GOT3 (cell line): ENCODE measurements at places on chromosomes 4 and X.

DNA sequence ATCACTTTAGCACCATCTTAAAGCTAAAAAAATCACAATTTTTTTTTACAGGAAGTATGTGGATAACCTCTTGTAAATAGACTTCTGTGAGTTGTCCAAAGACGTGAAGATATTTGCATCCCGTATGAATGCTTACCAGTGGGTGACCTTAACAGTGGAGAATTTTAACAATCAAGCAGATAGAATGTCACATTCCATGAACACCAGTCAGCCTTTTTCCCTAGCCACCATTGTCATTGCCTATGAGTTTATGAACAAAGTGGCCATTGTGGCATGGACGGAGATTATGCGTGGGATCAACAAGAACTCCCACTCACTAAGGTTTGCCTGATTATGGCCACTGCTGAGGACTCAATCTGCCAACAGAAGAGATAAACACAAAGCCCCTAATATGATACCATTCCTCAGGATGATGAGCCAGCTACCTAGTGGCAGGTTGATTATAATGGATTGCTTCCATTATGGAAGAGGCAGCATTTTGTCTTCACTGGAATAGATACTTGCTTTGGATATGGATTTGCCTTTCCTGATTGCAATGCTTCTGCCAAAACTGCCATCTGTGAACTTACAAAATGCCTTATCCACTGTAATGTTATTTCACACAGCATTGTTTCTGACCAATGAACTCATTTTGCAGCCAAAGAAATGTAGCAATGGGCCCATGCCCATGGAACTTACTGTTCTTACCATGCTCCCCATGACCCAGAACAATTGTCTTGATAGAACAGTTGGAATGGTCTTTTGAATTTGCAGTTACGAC, 830.9 kb upstream of the NDST4 start:
- no peak for DNase-seq

DNA sequence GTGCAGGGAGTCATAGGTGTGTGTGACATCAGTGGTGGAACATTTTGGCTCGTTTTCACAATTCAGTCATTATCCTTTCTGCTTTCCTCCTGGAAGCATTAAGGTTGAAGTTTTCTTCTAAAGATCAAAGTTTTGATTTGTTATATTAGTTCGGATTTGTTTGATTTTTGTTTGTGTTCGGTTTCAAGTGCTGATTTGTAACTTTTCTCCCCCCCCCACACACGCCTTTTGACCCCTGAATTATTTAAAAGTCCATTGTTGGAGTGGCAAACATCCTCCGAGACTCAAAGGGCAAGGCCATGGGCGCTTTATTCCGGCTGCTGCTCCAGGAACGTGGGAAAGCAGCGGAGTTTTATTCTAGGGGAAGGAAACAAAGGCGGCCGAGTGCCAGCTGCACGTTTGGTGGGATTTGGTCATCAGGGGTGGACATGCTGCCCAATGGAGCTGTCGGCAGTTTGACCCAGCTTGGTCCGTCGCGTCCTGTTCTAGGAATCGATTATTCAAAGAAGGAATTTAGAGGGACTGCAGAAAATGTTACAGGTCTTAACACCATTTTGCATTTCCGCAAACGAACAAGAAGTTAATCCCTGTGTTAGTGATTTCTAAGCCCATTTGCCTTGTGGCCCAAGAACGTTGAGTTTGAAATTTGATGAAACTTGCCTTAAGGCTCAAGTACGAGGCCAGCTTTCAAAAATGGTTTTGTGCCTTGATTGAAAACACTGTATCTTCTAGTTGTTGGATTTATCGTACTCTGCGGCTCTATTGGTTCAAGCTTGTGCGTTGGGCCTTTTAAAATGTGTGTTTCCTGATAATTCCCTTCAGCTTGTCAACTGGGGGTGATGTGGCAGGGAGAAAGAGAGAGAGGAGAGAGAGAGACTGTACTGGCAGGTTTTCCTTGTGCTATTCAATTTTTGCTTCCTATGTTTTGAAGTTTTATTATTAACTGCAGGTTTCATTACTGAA, 565 bp upstream of the ZNF41 start:
- DNase-seq, result no peak

DNA sequence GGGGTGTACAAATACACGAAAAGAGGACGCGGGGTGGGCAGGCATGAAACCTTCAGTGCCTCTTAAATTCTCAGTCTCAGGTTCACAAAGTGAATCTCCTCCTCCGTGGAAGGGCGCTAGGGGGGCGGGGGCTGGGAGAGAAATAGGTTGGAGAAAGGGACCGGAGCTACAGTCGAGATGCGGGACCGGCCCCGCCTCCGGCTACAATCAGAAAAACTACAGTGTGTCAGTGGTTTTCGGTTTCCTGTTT, 3.4 kb downstream of the MAML3 start:
- no peak for DNase-seq

- no peak for DNase-seq
These were observed 531.8 kb upstream of the GALNTL6 start for GRCh38 chr4:171281359-171281758.

- no peak for DNase-seq
These were observed 663.4 kb downstream of the RAPGEF2 start for GRCh38 chr4:159766241-159766640.

- no peak for DNase-seq
These were observed 150.6 kb downstream of the CDS1 start for GRCh38 chr4:84733343-84734033.

GRCh38 chr4:152605031-152605430, 69.1 kb upstream of the FBXW7 start:
- DNase-seq, result no peak

DNA sequence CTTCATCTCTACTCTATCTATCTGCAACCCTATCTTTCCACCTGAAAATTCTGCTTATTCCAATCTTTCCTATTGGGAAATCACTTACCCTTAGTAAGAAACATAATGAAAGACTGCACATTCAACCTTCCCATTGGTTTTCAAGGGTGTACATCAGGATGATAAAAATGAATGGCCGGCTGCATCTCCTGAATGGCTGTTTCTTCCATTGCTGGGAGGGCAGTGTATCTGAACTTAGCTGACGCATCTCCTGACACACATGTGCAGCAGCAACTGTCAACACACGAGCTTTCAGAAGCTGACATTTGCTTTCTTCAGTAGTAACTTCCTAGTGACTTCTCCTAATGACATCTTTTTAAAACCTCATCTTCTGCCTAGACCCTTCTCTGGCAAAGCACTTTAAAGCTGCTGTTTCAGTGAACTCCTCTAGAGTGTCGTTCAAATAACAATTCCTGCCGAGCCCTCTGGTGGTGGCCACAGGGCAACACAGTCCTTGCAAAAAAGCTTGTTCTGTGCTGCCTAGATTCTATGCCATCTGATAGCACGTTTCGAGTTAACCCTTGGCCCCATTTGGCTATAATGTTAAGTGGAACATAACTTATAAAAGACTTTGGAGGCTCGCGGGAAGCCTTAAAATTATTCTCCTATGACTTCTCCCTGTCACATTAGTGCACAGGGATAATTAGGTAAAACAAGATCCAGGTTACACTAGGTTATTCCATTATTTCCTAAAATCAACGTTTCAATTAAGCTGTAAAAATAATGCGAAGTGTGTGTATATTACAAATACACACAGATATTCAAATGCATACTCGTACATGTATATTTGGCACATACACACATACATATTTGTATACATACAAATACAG, 2340.7 kb downstream of the PCDH7 start:
- no peak for DNase-seq

DNA sequence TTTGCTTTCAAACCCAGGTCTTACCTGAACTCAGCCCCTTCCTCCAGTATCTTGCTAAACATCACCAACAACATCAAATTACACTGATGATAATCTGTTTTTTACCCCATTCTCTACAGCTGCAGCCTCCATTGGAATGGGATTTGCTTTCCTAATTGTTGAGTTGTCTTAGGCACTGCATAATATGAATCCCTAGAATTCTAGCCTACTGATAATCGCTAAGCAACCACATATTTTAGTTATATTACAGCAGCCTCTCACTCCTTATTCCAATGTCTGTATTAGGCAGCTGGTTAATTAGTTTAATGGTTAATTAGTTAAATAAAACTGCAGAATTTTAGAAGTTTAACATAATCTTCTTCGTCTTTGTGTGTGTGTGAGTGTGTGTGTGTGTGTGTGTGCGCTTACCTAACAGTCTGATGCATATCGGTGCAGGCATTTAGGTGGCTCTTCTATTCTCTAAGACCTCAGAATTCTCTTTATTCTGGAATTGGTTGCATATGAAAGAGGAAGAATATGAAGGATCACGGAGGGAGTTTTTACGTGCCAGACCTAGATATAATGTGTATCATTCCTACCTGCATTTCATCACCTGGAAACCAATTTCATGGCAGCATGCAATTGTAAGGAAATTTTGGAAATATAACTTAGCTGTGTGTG, 5.3 kb upstream of the COMMD8 start:
- DNase-seq, result no peak

DNA sequence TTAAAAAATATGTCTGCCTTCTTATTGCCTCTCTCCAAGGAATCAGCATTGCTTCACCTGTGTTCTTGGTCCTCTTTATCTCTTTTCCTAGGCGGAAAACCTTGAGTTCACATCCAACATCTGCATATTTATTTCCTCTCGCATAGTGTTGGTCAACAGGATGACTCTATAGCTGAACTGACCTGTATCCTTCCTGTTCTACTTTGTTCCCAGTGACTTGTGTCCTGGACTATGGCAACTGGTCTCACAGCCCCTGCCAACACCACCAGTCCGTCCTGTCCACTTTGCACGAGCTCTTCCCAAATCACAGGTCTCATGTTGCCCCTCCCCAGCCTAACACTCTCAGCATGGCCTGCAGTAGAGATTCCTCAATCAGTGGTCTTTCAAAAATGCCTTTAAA, 2.0 kb downstream of the DIPK2B start:
- DNase-seq, result no peak

DNA sequence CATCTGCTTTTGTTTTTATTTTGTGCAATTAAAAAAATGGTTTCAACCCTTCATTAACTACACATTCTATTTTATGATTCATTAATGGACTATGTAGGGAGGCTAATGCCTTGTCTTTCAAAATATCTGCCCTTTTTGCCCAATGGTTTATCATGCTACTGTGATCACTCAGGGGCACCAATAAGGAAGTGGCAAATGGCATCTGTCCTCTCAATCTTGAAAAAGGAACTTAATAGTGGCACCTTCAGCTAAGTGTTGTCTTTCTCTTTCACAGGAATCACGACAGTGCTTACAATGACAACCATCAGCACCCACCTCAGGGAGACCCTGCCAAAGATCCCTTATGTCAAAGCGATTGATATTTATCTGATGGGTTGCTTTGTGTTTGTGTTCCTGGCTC, 57.1 kb downstream of the COMMD8 start:
- DNase-seq, result no peak

DNA sequence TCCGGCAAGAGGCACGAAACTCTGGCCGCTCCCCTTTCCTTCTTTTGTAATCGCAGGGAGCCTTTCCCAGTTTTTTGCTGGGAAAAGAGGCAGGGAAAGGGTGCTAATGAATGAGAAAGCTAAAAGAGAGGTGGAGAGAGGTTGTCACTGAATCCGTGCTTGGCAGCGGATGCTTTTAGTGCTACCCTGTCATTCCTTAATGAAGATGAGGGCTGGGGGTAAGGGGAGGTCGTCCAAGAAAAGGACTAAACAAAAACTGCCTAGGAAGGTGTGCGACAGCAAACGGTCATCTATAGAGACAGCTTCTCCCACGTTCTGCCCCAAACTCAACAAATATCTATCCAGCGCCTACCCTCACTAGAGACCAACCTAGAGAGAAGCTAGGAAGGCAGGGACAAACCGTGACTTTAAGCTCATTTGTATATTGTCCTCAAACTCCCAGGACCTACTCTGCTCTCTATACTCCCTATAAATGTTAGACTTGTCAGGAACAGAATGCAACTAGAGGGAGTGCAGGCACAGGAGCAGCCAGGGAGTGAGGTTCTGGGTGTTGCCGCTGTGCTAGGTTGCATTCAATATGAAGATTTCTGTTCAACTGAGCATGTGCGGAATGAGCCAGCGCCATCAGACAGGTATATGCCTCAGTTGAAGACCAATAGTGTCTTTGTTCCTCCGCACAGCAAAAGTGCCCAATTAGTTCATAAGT, 777 bp upstream of the CASK start:
- no peak for DNase-seq

DNA sequence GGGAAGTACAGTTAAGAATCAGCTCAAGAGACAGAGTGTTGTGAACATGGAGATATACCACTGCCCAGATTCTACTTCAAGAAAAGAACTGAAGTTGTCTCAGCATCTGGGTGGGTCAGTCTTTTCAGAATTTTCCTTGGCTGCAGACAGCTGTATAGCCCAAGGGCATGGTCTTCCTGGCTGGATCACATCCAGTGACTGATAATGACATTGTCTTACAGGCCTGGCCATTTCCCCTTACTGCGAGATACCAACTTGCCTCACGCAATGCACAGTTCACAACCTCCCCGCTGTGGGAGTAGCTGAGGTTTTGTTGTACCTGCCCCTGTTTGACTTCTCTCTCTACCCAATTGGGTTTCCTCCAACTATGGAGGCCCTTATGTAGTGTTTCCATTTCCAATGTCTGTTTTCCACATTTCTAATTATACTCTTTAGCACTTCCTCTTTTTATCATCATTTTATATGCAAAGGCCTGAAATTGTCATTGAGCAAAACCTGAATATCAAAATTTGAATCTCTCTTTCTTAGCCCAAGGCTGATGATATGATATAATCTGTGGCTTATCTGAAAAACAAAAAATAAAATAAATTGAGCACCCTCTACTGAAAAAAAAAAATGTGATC, 209.1 kb downstream of the NAF1 start:
- DNase-seq, result no peak

DNA sequence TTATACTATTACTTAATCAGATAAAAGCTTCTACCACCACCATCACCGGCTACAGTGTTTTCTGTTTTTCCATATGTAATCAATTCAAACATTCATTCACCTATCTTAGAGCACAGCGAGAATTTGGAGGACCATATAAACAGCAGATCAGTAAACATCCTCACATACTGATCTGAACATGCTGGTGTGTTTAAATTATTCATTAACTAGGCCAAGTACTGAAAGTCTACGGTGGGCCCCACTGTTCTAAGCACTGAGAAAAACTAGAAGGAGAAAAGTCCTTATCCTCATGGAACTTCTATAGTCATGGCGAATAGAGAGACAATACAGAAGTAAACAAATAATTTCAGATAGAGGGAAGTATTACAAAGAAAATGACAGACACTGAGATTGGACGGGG, 176.6 kb downstream of the NR3C2 start:
- DNase-seq, result no peak

DNA sequence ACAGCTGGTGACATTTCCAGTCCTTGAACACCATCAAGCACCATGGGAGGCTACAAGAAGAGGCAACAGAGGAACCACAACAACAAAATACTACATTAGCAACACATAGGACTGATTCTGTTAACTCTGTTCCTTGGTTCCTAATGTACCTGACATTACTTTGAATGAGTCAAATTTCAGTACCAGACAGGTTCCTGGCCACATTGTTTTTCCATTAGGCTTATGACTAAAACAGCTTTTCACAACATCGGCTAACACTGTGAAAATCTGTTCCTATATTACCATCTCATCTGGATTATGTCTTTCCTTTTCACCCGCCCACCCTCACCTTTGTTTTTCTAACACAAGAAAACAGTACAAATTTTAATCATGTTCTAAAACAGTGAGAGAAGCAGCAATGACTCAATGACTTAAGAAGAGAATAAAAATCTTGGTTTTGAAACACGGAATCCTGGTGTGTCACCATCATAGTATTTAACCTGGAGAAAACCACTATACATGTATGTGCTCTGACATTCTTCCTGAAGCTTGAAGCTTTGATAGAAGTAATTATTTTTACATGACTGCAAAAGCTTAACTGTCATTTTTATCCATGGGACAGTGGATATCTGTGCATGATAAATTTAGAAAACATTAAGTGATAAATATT, 143.9 kb downstream of the SCFD2 start:
- no peak for DNase-seq
